NCI-H226 (cell line): ENCODE measurements at places on chromosomes 5 and 9.
A peak's percentile ranks its signal among the peaks of the same experiment; 100 is the strongest.

DNA sequence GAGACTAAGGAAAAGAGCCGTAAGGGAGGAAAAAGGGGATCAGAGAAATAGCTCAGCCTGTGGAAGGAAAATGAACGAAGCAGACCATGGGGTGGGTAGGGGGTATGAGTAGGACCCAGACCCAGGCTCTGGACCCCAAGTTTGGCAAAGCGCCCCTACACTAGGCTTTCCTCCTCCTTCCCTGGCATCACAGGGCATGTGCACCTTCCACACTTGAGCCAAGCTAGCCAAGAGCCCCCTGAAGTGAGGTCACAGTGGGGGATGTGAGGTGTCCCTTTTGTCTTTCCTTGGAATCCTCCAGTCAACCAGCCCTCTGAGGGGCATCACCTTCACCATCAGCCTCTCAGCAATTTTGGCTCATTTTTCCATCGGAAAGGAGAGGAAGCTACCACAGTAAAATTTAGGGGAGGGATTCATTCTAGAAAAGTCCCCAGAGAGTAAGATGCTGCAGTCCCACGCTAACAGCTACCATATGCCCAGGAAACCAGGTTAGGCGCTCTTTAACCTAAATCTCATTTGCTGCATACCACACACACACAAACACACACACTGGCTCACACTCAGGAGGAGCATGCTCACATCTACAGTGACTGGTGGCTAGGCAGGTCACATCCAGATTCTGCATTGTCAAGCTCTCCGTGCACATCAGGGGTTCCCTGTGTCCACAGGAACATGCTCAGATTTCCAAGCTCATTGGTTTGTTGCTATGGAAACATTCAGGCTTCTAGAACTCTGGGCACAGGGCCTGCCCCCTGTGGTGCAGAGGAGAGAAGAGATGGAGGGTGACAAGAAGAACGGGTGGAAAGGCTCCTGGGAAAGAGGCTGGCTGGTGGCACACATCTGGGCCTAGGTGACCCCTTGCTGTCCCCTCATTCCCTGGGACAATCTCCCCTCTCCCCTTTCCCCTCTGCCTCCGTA lies 9.9 kb downstream of the REEP2 start:
- no peak for DNase-seq

- no peak for DNase-seq
Measured at GRCh38 chr5:1202026-1202797, 817 bp downstream of the SLC6A19 start.

DNA sequence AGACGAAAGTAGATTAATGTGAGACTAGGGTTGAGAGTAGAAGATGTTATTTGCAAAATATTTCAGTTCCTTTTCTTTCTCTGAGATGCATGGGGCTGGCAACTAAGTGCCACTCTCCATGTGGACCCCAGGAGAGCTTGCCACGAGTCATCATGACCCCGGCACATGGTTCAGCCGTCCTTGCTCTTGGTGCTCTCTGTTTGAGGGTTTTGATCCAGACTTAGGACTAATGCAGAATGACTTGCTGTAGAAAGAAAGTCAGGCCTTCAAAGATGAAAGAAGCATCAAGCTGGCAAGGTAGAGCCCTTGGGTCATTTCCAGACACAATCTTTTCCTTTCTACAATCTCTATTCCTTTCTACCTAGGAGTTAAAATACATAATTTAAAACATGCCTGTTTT lies 84.7 kb downstream of the RASGRF2 start:
- DNase-seq = no peak

GRCh38 chr5:80054682-80055081 lies 19.5 kb downstream of the THBS4 start:
- peak; percentile 26 for DNase-seq

GRCh38 chr9:130741831-130742449 lies 48.4 kb downstream of the EXOSC2 start:
- peak; percentile 72 for DNase-seq

DNA sequence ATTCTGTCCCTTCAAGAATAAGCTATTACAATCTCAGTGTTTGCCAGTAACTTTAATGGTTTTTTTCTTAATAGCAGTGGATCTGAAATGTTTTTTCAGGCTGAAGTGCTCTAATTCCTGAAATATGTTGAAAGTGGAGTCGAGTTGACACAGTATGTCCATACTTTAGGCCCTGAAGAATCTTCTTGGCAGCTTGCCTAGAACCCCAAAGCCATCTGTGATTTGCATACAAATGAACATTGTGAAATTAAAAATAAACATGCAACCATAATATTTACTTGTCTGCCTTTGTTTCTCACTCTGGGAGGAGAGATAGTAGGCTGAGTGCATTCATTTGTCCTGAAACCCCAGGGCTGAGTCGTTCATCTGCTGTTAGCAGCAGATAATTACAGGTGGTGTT lies 152.7 kb downstream of the ADCY2 start:
- no peak for DNase-seq

- DNase-seq = no peak
Measured at GRCh38 chr9:21761309-21761901, 41.0 kb upstream of the MTAP start.

GRCh38 chr9:130173666-130173983 lies 1.4 kb downstream of the NCS1 start:
- no peak for DNase-seq

- DNase-seq = no peak
Measured at GRCh38 chr9:81665322-81665871, 23.9 kb downstream of the TLE1 start.

DNA sequence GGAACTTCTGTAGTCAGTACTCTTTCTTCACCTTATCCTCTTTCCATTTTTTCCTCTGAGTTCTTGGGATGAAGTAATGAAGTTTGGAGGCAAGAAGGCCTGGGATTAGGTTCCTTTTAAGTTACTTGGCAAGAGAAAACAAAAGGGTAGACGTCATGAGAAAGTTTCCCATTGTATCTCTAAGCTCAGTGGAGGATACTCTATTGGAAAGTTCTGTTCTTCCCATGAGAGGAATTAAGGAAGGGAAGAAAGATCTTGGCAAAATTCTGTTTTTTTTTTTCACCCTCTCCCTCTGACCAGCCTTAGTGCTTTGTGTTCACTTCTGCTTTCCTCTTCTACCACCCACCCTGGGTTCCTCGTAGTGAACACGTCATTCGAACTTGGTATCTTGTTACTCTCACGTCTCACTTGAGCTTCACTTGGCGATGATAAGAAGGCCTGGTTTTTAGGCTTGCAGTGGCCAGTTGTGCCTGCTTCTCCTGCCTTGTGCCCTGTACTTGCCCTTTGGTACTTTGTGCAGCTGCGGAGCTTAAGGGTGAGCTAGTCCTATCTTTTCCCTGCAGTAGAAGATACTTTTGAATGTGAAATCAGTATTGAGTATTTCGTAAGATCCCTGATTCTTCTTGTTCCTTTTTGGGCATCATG lies 67.0 kb downstream of the ARHGAP26 start:
- no peak for DNase-seq

- no peak for DNase-seq
Measured at GRCh38 chr9:15961217-15961616, 408.4 kb downstream of the CCDC171 start.

DNA sequence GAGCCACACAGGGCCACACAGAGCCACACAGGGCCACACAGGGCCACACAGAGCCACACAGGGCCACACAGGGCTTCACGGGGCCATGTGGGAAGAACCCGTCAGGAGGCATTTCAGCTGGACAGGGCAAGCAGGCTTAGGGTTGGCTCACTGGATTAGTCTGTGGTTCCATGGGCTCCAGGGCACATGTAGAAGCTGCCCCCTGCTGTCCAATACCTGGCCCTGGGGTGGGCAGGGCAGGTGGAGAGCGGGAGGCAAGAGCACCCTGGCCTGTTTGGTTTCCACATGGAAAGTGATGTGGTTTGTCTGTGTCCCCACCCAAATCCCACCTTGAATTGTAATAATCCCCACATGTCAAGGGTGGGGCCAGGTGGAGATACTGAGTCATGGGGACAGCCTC lies 16.4 kb upstream of the LPCAT1 start:
- no peak for DNase-seq

- DNase-seq = no peak
Measured at GRCh38 chr5:112159435-112159834, 259.6 kb downstream of the EPB41L4A start.

DNA sequence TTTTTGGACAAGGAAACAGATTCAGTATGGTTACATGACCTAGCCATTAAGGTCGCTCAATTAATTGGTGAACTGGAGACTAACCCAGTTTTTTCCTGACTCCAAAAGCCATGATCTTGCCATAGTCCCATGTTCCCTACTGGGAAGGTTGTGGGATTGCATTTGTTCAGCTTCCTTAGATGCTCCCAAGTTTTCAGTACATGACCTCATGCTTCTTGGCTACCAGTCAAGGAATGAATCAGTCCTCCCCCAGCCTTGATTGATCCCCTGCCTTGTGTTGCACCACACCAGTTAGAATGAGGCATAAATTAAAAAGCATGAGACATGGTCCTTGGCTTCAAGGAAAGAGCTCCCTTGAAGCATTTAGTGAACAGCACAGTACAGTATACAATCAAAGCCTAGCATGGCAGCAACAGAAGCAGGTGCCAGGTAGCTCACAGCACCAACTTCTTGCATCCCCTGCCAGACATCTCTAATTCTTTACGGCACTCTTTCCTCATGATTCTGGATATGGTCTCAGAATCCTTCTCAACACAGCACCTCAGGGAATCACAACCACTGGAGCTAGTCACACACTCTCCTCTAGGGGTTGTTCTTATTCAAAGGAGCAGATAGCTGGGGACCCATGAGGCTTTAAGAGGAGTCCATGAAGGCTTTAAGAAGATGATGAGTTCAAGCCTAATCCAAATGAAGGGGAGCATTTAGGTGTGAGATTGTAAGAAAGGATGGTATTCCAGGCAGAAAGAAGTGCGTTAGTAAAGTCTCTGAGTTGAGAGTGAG lies 295.5 kb upstream of the CLINT1 start:
- peak; percentile 52 for DNase-seq

DNA sequence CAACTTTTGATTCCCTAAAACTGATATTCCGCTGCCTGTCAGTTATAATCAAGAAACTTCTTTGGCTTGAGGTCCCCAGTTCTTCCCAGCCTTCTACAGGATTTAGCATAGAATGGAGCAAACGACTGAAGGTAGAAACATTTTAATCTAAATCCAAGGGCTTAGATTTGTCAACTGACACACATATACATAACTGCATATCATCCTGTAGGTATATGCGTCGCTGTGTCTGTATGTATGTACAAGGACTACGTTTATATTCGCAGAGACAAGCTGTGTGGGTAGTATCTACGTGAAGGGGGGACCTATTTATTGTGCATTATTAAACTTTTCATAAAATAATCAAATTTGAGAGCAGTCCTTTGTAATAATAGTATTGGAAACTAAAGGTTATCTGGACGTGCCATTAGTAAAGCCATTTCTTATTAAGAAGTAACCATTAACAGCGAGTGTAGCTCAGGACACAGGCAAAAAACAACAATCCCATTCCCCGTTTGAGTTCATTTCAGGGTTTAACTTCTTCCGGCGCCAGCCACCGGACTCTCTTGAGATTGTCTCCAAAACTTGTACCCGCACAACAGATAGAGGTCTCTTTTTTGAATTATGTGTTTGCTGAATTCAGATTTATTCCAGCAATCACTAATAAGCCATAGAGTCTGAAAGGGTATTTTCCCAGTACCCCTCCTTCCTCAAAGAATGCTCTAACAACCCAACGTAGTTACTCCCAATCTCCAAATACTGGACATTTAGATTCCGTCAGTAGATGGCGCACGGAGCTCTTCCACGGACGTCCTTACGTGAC lies 2.1 kb upstream of the MLLT3 start:
- DNase-seq = peak; percentile 15

DNA sequence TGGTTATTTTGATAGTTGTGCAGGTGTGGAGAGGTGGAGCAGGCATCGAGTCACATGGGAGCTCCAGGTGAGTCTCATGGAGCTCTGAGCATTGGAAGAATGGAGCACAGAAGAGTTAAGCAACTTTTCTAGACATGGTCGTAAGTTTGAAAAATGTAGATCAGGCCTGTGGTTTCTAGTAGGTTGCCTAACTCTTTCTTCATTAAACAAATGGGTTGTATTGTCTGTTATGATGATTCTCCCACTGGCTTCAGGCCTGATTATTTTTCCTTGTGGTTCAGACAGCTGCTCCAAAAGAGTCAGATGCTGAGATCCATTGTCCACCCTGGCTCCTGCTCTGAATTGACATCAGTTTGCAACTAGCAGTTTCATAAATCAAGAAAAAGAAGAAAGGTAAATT lies 80.3 kb upstream of the RPS23 start:
- no peak for DNase-seq

DNA sequence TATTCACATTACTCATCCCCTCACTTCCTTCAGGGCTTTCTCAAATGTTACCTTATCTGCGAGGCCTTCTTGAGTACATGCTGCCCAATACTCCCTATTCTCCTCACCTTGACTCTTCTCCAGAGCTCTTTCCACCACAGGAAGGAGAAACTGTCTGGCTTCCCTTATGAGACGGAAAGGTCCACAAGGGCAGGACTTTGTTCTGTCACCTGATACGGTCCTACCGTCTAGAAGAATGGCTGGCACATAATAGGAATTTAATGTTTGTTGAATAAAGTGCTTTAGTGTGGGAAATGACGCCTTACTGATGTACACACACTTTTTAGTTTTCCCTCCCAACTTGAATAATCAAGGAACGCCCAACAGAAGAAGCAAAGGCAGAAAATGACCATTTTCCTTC lies 52.5 kb downstream of the PFDN1 start:
- DNase-seq = no peak

DNA sequence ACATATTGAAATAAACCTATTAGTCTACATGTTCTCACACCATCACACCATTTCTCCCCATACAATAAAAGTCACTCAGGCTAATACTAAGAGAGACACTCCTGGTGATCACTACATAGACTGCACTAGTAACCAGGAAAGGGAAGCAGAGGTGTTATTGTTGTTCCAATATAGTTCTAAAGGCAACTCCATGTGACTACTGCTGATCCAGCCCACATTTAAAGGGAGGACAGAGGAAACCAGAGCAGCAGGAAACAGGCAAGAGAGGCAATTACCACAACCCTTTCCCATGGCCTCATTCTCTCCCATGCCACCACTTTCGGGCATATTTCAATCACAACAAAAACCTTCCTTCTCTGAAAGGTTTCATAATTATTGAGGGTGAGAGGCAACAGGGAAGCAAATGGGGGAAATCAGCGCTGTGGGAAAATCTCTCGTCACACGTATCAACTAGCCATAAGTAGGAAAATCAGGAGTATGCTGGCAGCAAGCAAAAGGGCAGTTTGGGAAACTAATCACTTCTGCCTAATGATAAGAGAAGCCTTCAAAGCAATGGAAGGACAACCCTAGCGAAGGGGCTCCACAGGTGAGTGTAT lies 1.8 kb downstream of the UBAP2 start:
- DNase-seq = no peak

DNA sequence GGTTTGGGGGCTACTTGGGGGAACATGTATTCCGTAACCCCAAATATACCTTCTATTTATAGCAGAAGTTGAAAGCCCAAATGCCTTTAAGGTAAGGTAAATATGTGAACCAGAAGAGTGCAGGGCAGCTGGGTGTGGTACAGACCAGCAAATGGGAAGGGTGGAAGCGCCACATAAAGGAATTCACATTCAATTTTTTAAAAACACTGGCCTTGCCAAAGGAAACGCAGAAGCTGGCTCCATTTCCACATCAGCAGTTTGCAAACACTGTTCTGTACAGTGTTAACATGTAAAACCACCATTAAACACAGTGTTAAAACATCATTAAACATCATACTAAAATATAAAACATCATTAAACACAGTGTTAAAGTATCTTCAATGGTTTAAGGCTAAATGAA lies 3.5 kb upstream of the BHMT start:
- DNase-seq = no peak
